Pancreas (tissue), 10 donors: ENCODE measurements at places on chromosomes 13 and 19.

GRCh38 chr13:29482504-29482903, 113.0 kb downstream of the SLC7A1 start:
- no peak for DNase-seq
- H3K27me3 ChIP-seq = no peaks in the 10 kb centered on the region
- no peaks in the 10 kb centered on the region for H3K4me1 ChIP-seq
- no peak overlapping the region for H3K4me3 ChIP-seq
- no peaks in the 10 kb centered on the region for H3K36me3 ChIP-seq

GRCh38 chr19:31347828-31348392, 1.3 kb downstream of the TSHZ3 start:
- H3K27me3 ChIP-seq = peaks cover 11% of the 10 kb centered on the region
- H3K36me3 ChIP-seq = no peaks in the 10 kb centered on the region
- H3K27ac ChIP-seq = no peak overlapping the region
- DNase-seq = no peak

GRCh38 chr13:112833551-112834257, 135.3 kb upstream of the MCF2L start:
- no peak for DNase-seq
- no peak overlapping the region for H3K4me3 ChIP-seq
- no peaks in the 10 kb centered on the region for H3K27me3 ChIP-seq
- no peak overlapping the region for H3K27ac ChIP-seq
- H3K4me1 ChIP-seq = no peaks in the 10 kb centered on the region

- no peak overlapping the region for H3K27ac ChIP-seq
- no peaks in the 10 kb centered on the region for H3K4me1 ChIP-seq
- H3K27me3 ChIP-seq = no peaks in the 10 kb centered on the region
- DNase-seq = peak; percentile 12
Observed at GRCh38 chr13:87923753-87924152, 252.6 kb downstream of the SLITRK5 start.

- no peak overlapping the region for H3K27ac ChIP-seq
- no peak for DNase-seq
- H3K4me1 ChIP-seq = no peaks in the 10 kb centered on the region
- H3K27me3 ChIP-seq = no peaks in the 10 kb centered on the region
- H3K36me3 ChIP-seq = no peaks in the 10 kb centered on the region
- no peak overlapping the region for H3K4me3 ChIP-seq
Observed at GRCh38 chr19:35117116-35117515, 1.5 kb downstream of the FXYD3 start.

- no peaks in the 10 kb centered on the region for H3K4me1 ChIP-seq
- no peak for DNase-seq
- H3K27ac ChIP-seq = no peak overlapping the region
- H3K36me3 ChIP-seq = no peaks in the 10 kb centered on the region
Observed at GRCh38 chr19:14375582-14376291, 5.5 kb upstream of the ADGRE5 start.

GRCh38 chr19:33393286-33394005, 19.9 kb downstream of the CEBPG start:
- H3K27ac ChIP-seq = no peak overlapping the region
- H3K27me3 ChIP-seq = no peaks in the 10 kb centered on the region

DNA sequence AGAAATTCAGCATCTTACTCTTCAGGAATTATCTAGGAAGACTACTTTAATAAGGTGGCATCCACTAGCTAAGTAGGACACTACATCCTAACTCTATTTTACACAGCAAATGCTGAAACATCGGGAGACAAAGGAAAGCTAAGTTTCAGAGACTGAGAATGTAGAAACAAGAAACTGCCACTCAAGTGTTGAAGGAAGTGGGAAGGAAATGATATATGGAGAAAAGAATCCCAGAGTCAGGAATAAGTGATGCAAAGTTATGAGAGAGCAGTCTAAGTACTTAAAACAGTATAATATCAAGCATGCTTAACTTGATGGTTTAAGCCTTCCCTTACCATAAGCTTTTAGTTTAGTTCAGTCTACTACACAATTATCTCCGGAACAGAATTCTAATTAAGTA, 52.4 kb downstream of the RBM26 start:
- no peak overlapping the region for H3K4me3 ChIP-seq
- H3K36me3 ChIP-seq = peaks cover 17% of the 10 kb centered on the region
- no peaks in the 10 kb centered on the region for H3K27me3 ChIP-seq
- H3K4me1 ChIP-seq = no peaks in the 10 kb centered on the region
- no peak for DNase-seq

DNA sequence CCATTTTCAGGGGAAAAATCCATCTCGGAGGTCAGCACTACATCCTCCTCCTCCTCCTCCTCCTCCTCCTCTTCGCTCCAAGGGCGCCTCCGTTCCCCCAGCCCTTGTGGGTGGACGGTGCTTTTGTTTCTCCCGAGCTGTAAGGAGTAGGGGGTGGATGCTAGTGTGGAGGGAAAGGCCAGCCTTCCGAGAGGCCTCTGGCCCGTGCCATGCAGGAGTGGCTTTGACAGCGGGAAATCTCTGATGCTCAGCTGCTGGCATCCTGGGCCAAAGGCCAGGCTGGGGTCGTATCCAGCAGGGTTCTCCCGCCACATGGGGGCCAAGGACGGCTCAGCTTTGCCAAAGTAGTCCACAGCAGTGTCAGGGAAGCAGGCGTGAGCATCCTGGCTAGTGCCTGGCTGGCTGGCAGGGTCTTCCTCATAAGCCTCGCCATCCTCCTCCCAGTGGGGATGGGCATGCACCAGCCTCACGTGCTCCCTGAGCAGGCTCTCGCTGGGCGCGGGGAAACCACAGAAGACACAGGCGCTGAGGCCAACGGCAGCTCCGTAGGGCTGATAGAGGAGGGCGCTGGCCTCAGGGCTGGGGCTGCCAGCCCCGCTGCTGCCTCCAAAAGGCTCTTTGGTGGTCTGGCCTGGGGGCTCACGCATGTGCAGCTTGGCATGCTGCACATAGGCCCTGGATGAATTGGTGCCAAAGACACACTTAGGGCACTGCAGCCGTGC, 10.5 kb downstream of the WIZ start:
- no peak overlapping the region for H3K4me3 ChIP-seq
- no peaks in the 10 kb centered on the region for H3K36me3 ChIP-seq
- H3K27ac ChIP-seq = no peak overlapping the region
- no peaks in the 10 kb centered on the region for H3K4me1 ChIP-seq

- H3K27ac ChIP-seq = no peak overlapping the region
- no peak for DNase-seq
- H3K36me3 ChIP-seq = no peaks in the 10 kb centered on the region
- no peaks in the 10 kb centered on the region for H3K4me1 ChIP-seq
- no peaks in the 10 kb centered on the region for H3K27me3 ChIP-seq
Observed at GRCh38 chr13:44351505-44351854, 22.1 kb upstream of the SERP2 start.

GRCh38 chr13:47170971-47171370, 274.1 kb upstream of the HTR2A start:
- H3K4me3 ChIP-seq = no peak overlapping the region
- no peaks in the 10 kb centered on the region for H3K27me3 ChIP-seq
- no peak for DNase-seq
- H3K36me3 ChIP-seq = no peaks in the 10 kb centered on the region
- H3K4me1 ChIP-seq = no peaks in the 10 kb centered on the region

- H3K4me1 ChIP-seq = peaks cover 6% of the 10 kb centered on the region
- H3K27ac ChIP-seq = no peak overlapping the region
- DNase-seq = no peak
- H3K27me3 ChIP-seq = no peaks in the 10 kb centered on the region
- no peak overlapping the region for H3K4me3 ChIP-seq
- no peaks in the 10 kb centered on the region for H3K36me3 ChIP-seq
Observed at GRCh38 chr19:30167976-30168635, 204.1 kb upstream of the ZNF536 start.

- H3K27ac ChIP-seq = no peak overlapping the region
- H3K27me3 ChIP-seq = no peaks in the 10 kb centered on the region
- DNase-seq = no peak
- no peaks in the 10 kb centered on the region for H3K4me1 ChIP-seq
Observed at GRCh38 chr13:83765796-83766195, 116.5 kb downstream of the SLITRK1 start.

- no peaks in the 10 kb centered on the region for H3K4me1 ChIP-seq
- H3K36me3 ChIP-seq = no peaks in the 10 kb centered on the region
- H3K4me3 ChIP-seq = no peak overlapping the region
- no peak overlapping the region for H3K27ac ChIP-seq
- no peak for DNase-seq
- H3K27me3 ChIP-seq = no peaks in the 10 kb centered on the region
Observed at GRCh38 chr13:105969761-105970160, 565.7 kb downstream of the EFNB2 start.

DNA sequence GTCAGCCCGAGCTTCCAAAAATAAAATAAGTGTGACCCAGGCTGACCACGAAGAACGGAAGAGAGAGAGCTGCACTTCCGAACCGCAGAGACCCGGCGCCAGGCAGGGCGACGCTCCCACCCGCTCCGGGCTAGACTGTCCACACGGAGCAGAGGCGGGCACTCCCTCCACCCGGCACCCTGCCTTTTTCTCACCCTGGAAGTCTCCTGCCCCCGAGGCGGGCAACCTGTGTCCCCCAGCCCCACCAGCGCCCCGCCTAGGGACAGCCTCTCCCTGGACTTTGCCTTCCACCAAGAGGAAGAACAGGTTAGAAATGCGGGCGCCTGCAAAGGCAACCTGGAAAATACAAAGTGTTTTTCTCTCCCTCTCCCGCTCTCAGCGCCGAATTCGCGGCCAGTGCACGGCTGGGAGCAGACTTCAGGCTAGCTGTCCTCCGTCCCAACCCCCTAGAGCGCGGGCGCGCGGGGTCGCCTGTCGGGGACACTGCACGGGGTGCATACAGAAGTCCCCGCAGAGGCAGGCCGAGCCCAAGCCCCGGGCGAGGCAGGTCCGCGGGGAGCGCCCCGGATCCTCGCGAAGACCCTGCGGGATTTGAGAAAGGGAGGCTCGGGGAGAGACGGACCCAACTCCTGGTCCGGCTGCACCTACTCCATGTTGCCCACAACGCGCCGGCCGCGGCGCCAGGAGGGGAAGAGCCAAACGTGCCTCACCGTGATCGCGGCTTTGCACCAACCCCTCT, 845 bp downstream of the SPRY2 start:
- peak overlapping the region; percentile 90 for H3K27ac ChIP-seq
- H3K4me1 ChIP-seq = no peaks in the 10 kb centered on the region
- peak; percentile 59 for DNase-seq
- H3K27me3 ChIP-seq = no peaks in the 10 kb centered on the region
- peak overlapping the region; percentile 90 for H3K4me3 ChIP-seq

DNA sequence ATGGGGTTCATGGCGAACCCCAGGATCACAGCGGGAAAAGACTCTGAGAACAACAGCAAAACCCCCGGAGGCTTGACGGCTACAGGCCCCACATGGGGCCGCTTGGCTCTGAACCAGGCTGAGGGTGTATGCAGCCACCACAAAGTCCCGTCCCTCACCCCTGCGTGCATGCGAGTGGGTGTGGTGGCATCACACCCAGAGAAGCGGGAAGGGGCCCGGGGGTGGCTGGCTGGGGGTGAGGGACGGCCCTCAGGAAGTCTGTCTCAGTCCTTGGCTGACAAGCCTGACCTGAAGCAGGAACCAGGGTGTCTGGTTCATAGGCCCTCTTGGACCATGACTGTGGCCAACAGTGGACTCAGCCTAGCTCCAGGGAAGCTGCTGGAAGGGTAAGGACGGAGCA, 34.2 kb downstream of the CEBPG start:
- H3K36me3 ChIP-seq = no peaks in the 10 kb centered on the region
- no peak for DNase-seq
- H3K4me3 ChIP-seq = no peak overlapping the region
- peaks cover 6% of the 10 kb centered on the region for H3K4me1 ChIP-seq
- no peak overlapping the region for H3K27ac ChIP-seq

GRCh38 chr13:39577838-39578491, 25.0 kb downstream of the LHFPL6 start:
- DNase-seq = no peak
- H3K4me3 ChIP-seq = no peak overlapping the region
- no peaks in the 10 kb centered on the region for H3K27me3 ChIP-seq
- no peaks in the 10 kb centered on the region for H3K4me1 ChIP-seq
- no peaks in the 10 kb centered on the region for H3K36me3 ChIP-seq
- H3K27ac ChIP-seq = no peak overlapping the region

- H3K27me3 ChIP-seq = no peaks in the 10 kb centered on the region
- no peaks in the 10 kb centered on the region for H3K4me1 ChIP-seq
- no peak overlapping the region for H3K4me3 ChIP-seq
- H3K36me3 ChIP-seq = no peaks in the 10 kb centered on the region
Observed at GRCh38 chr13:44206434-44206833, 167.2 kb upstream of the SERP2 start.

DNA sequence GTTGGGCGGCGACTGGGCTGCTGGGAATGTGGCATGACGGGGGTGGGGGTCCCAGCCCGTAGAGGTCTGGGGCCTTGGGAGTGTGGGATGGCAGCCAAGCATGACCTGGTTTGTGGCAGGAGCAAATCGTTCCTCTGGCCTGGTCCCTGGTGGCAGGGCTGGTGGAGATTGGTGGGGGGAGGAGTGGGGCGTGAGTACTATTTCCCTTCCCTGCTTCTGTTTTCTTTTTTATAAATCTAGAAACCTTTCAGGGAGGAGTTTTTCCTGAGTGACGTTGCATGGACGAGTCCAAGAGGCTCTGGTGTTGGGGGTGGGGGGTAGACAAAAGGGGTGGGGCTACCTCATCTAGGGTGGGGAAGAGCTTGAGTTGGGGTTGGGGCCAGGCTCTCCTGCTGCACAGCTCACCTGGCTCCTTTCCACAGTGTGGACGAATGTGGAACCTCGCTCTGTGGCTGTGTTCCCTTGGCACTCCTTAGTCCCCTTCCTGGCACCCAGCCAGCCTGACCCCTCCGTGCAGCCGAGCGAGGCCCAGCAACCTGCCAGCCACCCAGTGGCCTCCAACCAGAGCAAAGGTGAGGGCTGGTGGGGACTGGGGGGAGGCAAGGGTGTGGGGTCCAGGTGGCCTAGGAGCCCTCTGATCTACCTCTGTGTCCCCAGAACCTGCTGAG, 15.4 kb upstream of the PRR19 start:
- no peak overlapping the region for H3K4me3 ChIP-seq
- peaks cover 5% of the 10 kb centered on the region for H3K4me1 ChIP-seq
- H3K36me3 ChIP-seq = peaks cover 42% of the 10 kb centered on the region
- H3K27me3 ChIP-seq = no peaks in the 10 kb centered on the region

DNA sequence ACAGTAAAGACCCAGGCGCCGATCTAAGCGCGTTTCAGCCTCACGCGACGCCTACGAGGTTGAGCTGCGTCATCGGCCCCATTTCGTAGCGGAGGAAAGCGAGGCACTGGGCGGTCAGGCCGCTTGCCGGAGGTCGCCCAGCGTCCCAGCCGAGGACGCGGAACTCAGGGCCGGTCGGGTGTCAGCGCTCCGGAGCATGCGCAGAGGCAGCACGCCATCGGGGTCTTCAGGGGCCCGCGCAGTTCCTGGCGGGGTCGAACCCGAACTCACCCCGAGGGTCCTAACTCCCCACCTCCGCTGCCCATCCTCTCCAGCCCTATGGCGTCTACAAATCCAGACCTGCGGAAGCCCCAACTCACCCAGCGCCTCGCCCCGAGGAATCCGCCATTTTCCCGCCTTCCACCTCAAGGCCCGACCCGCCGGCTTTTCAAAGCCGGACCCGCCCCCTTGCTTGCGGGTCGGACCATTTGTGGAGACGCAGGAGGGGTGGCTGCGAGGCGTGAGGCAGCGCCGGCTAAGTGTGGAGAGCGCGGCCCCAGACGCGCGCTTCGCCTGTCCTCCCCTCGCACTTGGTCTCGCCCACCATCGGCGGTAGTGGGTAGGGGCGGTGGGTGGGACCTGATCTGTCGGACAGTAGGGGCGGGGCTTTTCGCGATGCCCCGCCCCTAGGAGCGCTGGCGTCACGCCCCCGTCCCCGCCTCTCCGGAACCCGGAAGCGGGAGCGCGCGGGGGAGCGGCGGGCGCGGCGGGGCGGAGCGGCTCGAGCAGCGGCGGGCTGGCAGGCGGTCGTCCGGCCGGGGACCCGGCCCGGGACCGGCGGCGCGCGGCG, at the start of the genes HAUS8 and MYO9B:
Gene HAUS8, minus strand, starts transcription at position 418 of the 829 bp plus-strand sequence. Its CDS starts 30 bp downstream, at position 388.
Gene MYO9B, plus strand, starts transcription at position 743 of the 829 bp plus-strand sequence. CDS start 25,941 bp downstream, outside the sequence.
- peak within 1 kb of the TSS; percentile 69 for H3K27ac ChIP-seq
- DNase-seq = peak; percentile 100
- no peaks in the 10 kb centered on the region for H3K36me3 ChIP-seq
- peak within 1 kb of the TSS; percentile 87 for H3K4me3 ChIP-seq
- peaks cover 17% of the 10 kb centered on the region for H3K4me1 ChIP-seq
- no peaks in the 10 kb centered on the region for H3K27me3 ChIP-seq
